Activated naive CD4-positive, alpha-beta T cell treated with Interleukin-2 at 50 U/mL for 16 hours (primary cell): ENCODE measurements at places on chromosomes 2 and 18.

- DNase-seq: no peak
These were observed 3.2 kb upstream of the SERPINE2 start for GRCh38 chr2:224042191-224042696.

GRCh38 chr2:36367895-36368353 lies 12.3 kb downstream of the CRIM1 start:
- DNase-seq: no peak

GRCh38 chr2:189454009-189454408 lies 12.7 kb downstream of the WDR75 start:
- no peak for DNase-seq

- DNase-seq: no peak
These were observed 70.6 kb downstream of the IRS1 start for GRCh38 chr2:226728996-226729395.

GRCh38 chr2:53508667-53509066 lies 258.9 kb upstream of the CHAC2 start:
- DNase-seq: no peak

GRCh38 chr2:172817411-172817810 lies 81.8 kb downstream of the RAPGEF4 start:
- no peak for DNase-seq

- no peak for DNase-seq
These were observed 529.7 kb downstream of the SATB2 start for GRCh38 chr2:198928026-198928425.

- DNase-seq: no peak
These were observed 66.4 kb upstream of the SESTD1 start for GRCh38 chr2:179331061-179331460.

DNA sequence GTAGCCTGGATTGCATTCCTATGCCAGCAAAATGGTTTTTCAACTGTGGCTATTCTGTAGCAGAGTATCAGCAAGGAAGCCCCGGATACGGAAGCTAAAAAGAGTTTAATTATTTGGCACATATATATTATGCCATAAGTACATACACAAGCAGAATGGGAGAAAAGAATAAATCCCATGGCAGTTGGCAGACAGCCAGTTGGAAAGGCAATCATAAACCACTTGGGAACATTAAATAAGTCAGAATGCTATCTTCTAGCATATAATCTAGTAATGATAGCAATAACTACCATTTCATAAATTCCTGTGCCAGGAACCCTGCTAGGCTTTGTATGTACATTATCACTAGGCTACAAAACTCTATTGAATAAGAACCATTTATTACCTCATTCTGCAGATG lies 26.0 kb downstream of the GALNT5 start:
- no peak for DNase-seq

GRCh38 chr18:71665131-71665530 lies 879.0 kb downstream of the CBLN2 start:
- no peak for DNase-seq

DNA sequence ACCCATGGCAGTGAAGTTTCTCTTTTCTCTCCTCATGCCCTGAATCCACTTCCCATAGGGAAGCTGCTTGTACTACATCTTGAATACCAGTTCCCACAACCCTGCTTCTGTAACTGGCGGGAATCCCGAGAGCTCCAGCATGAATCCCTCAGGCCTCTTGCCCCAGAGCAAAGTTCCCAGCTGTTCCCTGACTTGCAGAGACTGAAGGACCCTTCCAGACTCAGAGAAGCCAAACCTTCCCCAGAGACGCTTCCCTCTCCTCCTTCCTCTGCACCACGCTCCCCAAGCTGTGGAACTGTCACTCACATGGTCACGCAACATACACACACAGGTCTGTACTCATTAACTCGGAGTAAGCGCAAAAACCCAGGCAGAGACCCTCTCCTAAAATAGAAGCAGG lies 26.4 kb downstream of the TRAPPC12 start:
- no peak for DNase-seq

GRCh38 chr2:17317439-17317976 lies 200.7 kb downstream of the RAD51AP2 start:
- DNase-seq: no peak

GRCh38 chr2:44001716-44002115 lies 5.9 kb upstream of the LRPPRC start:
- DNase-seq: no peak

GRCh38 chr2:72864500-72864899 lies 22.7 kb upstream of the SPR start:
- DNase-seq: peak; percentile 32

DNA sequence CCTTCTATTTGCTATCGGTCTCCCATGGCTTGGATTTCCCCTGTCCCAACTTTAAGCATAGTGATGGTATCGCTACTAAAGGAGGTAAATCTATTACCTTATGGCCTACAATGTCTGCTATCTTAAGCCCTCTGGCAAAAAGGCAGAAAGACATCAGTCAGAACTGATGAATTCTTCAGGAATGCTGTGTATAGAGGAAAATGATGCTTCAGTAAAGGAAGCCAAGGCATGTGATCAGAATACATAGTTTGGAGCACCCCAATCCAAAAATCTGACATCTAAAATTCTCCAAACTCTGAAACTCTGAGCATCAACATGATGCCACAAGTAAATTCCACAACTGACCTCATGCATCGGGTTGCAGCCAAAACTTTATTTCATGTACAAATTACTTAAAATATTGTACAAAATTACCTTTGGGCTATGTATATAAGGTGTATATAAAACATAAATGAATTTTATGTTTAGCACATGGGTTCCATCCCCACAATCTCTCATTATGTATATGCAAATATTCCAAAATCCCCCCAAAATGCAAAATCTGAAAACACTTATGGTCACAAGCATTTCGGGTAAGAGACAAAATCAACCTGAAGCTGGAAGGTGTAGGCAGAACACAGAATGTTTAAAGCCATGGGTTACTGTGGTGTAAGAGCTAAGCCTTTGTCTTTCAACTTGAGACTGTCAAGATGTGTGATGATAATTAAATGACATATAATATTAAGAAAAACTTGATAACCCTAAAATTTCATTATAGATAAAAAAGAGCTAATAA lies 66.2 kb downstream of the CUL3 start:
- DNase-seq: no peak

- DNase-seq: no peak
These were observed 265.4 kb upstream of the TFPI start for GRCh38 chr2:187819624-187820023.

DNA sequence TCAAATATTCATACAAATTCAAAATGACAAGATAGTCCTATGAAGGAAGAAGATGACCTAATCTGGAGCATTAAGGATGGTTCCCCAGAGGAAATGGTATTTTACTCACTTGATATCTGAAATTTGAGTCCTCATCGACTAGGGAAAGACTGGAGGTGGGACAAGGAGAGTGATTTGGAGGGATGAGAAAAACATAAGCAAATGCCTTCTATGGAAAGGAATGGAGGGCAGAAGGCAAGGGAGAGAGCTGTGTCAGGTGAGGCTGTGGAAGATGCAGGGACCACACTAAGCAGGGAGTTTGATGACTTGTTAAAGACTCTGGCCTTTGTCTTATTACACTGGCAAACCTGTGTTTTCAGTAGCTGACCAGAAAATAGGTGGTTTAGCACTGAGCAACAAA lies 38.4 kb downstream of the CALCRL start:
- no peak for DNase-seq

- peak; percentile 41 for DNase-seq
These were observed 6.5 kb upstream of the ACTG2 start for GRCh38 chr2:73886357-73886756.

GRCh38 chr2:227163998-227164762 lies at the start of the genes COL4A3 and COL4A4:
COL4A3 (plus strand) TSS chr2:227164624; CDS start chr2:227164727, 103 bp downstream.
COL4A4 (minus strand) TSS chr2:227164205; CDS start chr2:227147483, 16,722 bp downstream.
- no peak for DNase-seq

DNA sequence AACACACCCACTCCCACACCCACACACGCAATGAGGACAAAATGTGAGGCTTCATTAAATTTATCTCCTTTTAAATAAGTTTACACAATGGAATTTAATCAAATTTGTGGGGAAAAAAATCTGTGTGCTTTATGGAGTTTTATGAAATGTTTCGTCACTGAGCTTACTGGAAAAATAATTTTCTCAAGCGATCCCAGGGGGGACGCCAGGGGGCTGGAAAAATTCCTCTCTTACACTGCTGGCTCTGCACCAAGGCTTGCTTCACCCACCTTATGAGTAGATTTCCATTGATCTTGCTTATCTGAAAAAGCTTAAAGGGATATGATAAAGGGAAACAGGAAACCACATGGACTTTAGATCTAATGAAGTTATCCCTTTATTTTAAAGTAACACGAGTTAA lies 95.5 kb downstream of the CABYR start:
- DNase-seq: no peak

DNA sequence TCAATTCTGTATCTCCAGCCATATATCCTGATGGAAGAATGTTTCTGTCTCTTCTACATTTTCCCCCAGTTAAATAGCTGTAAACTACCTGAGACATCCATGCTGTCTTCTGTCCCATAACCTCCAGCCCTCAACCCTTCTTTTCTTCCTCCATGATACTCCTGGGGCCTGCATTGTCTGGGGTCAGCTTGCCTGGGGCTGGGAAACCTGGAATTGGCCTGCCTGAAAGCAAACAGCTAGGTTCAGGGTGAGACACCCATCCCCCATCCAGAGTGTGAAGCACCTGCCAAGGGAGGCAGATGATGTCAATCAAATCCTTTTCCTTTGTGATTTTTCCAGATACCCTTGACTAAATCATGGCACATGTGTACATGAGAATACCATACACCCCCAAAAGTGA lies 313.7 kb upstream of the MGAT5 start:
- no peak for DNase-seq

DNA sequence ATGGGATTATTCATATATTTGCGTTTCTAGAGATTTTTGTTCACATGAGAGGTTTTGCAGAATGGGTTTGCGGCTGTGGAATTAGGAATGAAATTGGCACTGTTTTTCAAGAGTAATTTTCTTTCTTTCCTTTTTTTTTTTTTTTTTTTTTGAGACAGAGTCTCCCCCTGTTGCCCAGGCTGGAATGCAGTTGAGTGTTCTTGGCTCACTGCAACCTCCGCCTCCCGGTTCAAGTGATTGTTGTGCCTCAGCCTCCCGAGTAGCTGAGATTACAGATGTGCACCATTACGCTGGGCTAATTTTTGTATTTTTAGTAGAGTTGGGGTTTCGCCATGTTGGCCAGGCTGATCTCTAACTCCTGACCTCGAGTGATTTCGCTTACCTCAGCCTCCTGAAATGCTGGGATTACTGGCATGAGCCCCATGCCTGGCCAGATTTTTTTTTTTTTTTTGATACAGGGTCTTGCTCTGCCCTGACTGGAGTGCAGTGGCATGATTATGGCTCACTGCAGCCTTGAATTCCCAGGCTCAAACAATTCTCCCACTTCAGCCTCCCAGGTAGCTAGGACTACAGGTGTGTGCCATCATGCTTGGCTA lies 65.3 kb downstream of the MIB1 start:
- no peak for DNase-seq

DNA sequence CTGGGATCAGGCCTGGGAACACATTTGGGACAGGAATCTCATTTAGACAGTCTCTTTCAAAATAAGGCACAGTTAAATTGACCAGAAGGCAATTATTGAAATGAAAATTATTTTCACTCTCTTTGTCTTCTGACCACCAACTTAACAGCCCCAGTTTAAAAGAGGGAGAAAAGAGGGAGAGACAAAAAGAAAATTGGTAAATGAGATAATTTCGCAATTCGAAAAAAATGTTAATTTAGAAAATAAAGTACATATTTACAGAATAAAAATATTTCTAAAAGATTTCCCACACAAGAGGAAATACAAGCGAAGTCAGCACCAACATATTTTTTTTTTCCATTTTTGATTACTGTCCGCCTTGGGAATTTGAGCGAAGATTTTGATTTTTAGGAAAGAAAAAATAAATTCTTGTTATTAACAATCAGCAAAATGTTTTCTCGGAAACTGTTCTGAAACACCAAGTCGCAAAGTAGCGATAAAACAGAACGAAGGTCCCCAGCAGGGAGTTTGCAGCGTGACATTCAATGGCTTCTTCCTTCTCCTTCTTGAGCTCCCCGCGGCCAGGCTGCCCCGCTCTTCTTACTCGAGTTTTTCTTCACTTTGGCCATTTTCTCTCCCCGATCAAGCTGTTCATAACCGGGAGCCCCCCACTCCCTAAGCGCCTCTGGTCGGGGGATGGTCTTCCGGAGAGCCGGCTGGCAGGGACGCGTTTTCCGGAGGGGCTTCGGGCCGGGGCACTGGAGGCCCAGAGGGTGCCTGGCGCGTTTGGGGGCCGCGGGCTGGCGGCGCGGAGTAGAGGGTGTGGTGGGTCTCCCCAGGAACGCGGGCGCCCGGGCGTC lies 5.0 kb downstream of the SP9 start:
- no peak for DNase-seq

GRCh38 chr2:159713631-159714246 lies 1.4 kb downstream of the MARCHF7 start:
- DNase-seq: no peak

- peak; percentile 83 for DNase-seq
These were observed at the start of gene TTL for GRCh38 chr2:112481528-112482233. TTL (plus strand) TSS chr2:112482156; CDS start chr2:112482345, 189 bp downstream.

DNA sequence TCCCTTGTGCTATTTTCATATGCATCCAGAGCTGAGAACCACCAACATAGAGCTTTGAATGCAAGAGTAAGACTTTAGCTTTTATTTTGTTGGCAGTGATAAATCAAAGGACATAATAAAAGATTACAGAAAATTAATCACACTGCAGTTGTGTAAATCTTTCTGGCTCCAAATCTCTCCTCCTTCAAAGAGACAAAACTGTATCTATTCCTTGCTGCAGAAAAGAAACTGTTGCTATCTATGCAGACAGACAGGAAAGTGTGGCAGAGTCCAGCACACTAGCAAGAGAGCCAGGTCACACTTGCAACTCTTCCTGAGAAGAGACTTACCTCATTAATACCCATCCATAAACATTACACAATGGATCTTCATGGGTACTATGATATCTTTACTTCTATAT lies 57.5 kb downstream of the DTNB start:
- no peak for DNase-seq

GRCh38 chr18:48646976-48647375 lies 108.1 kb downstream of the CTIF start:
- DNase-seq: no peak

DNA sequence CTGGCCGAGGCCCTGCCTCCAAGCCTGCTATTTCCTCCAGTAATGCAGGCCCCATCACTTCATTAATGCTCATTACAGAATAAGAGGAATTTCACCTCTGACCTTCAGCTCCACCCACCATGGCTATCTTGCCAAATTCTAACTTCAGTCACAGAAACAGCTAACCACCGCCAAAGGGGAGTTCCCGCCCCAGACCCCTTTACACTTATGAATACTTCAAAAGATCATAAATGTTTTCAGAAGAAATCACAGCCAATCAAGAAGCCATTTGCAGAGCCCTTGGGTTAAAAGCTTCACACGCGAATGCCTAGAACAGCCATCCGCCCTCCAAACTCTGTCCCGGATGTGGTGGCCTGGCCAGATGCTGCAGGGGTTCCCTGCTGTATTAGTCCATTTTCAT lies 73.8 kb upstream of the TWIST2 start:
- no peak for DNase-seq

DNA sequence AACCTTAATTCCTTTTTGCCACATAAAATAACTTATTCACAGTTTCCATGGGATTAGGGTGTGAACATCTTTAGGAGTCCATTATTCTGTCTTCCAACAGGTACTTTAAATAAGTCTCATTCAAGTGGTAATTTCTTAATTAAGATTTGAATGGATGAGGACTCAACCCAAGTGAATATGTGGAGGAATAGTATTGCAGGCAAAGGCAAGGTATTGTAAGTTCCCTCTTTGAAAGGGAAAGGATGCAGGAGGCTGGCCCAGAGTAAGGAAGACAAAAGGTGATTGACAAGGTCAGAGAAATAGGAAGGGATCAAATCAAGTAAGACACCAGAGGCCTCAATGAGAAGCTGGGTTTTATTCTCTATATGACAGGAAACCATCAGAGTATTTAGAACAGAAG lies 238.2 kb upstream of the RBMS1 start:
- DNase-seq: no peak

GRCh38 chr18:73717570-73717969 lies 430.1 kb downstream of the FBXO15 start:
- no peak for DNase-seq
